ENCODE measurements at places on chromosomes 7 and 10.
A peak's percentile ranks its signal among the peaks of the same experiment; 100 is the strongest.

GRCh38 chr10:23067939-23068775, 27.2 kb upstream of the MSRB2 start:
- no peaks in the 10 kb centered on the region for H3K4me1 ChIP-seq
- DNase-seq: peak; percentile 76
- no peak overlapping the region for H3K4me3 ChIP-seq
- no peak overlapping the region for H3K27ac ChIP-seq
- no peaks in the 10 kb centered on the region for H3K36me3 ChIP-seq

DNA sequence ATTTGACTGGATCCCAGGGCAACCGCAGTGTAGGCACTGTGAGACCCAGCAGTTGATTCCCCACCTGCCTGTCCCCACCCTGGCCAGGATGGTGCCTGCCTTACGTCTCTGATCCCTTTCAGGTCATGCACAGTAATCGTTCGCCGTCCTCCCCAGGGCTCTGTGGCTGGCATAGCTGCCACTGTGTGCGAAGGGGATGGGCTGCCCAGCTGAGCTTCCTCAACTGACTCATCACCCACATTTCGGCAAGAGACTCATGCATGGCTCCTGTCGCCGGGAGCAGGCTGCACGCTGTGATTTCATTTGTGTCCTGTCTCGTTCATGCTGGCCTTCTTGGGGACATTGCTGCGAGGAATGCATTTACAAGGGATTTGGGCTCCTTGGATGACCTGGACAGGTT, 252.4 kb downstream of the KLF6 start:
- H3K4me3 ChIP-seq: no peak overlapping the region
- H3K27ac ChIP-seq: no peak overlapping the region
- no peaks in the 10 kb centered on the region for H3K27me3 ChIP-seq
- no peaks in the 10 kb centered on the region for H3K36me3 ChIP-seq
- H3K4me1 ChIP-seq: no peaks in the 10 kb centered on the region

GRCh38 chr7:66571568-66571967, 57.1 kb upstream of the KCTD7 start:
- no peaks in the 10 kb centered on the region for H3K27me3 ChIP-seq
- peaks cover 25% of the 10 kb centered on the region for H3K4me1 ChIP-seq
- DNase-seq: no peak
- no peak overlapping the region for H3K27ac ChIP-seq
- no peak overlapping the region for H3K4me3 ChIP-seq
- peaks cover 48% of the 10 kb centered on the region for H3K36me3 ChIP-seq

GRCh38 chr7:92956575-92956974, 120.2 kb upstream of the CDK6 start:
- H3K4me1 ChIP-seq: peaks cover 35% of the 10 kb centered on the region
- no peak overlapping the region for H3K4me3 ChIP-seq
- H3K27me3 ChIP-seq: peaks cover 13% of the 10 kb centered on the region
- peak overlapping the region; percentile 38 for H3K27ac ChIP-seq
- DNase-seq: no peak

DNA sequence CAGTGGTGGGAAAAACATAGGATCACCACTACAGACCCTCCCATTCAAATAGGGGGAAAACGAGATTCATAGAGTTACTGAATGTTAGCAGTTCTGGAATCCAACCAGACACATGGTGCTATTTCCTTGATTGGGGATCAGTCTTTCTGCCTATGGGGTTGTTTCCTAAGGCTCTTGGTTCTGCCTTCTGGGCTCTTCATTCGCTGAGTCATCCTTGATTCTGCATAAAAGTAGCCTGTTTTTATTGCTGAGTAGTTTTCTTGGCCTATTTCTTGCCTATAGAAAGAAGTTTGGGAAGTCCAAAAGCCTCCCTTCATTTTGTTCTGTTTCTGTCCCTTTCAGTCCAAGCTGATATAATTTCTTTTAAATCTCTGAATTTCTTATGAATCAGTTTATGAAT, 99.3 kb upstream of the OIT3 start:
- no peak overlapping the region for H3K27ac ChIP-seq
- H3K4me3 ChIP-seq: no peak overlapping the region
- H3K36me3 ChIP-seq: no peaks in the 10 kb centered on the region
- peaks cover 10% of the 10 kb centered on the region for H3K4me1 ChIP-seq
- no peaks in the 10 kb centered on the region for H3K27me3 ChIP-seq
- DNase-seq: no peak

- H3K4me1 ChIP-seq: peaks cover 3% of the 10 kb centered on the region
- no peak for DNase-seq
- no peak overlapping the region for H3K4me3 ChIP-seq
- H3K27ac ChIP-seq: no peak overlapping the region
These were observed 79.0 kb upstream of the CCNY start for GRCh38 chr10:35257057-35257983.
